ENCODE measurements at places on chromosomes 12 and 14.

DNA sequence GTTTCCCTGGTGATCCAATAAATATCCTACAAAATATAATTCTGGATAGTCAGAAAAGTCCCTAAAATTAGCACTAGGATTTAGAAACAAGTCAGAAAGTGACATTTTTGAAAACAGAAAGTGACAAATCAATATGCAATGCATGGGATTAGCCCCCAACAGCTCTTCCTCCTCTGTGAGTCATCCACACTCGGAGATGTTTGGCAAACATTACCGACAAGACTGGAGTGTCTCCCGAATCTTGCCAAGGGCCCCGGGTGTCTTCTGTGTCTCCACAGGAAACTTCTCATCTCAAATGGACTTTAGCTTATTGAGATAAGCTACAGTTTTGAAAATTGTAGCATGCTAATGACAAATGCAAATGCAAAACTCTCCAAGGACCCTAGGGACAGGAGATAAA, 398.9 kb upstream of the CCDC196 start:
- no peak for DNase-seq

- no peak for DNase-seq
These were observed 209.5 kb upstream of the ARHGAP5 start for GRCh38 chr14:31867570-31867969.

- no peak for DNase-seq
These were observed 6.9 kb downstream of the FLRT2 start for GRCh38 chr14:85536833-85537190.

- no peak for DNase-seq
These were observed 161.6 kb upstream of the PWP1 start for GRCh38 chr12:107523775-107524535.

GRCh38 chr12:120366845-120367232, 2.1 kb downstream of the MSI1 start:
- DNase-seq, result no peak

- no peak for DNase-seq
These were observed 164.8 kb downstream of the ATP23 start for GRCh38 chr12:58106195-58106594.

GRCh38 chr14:65214741-65215140, 112.4 kb upstream of the MAX start:
- no peak for DNase-seq

GRCh38 chr12:57181561-57182155, 34.2 kb upstream of the LRP1-AS start:
- no peak for DNase-seq

- DNase-seq, result no peak
These were observed 817.8 kb downstream of the LRFN5 start for GRCh38 chr14:42424501-42424900.

GRCh38 chr12:116436561-116437249, 122.5 kb upstream of the MAP1LC3B2 start:
- no peak for DNase-seq

GRCh38 chr14:23538785-23539184, 12.8 kb downstream of the ZFHX2 start:
- peak; percentile 46 for DNase-seq

DNA sequence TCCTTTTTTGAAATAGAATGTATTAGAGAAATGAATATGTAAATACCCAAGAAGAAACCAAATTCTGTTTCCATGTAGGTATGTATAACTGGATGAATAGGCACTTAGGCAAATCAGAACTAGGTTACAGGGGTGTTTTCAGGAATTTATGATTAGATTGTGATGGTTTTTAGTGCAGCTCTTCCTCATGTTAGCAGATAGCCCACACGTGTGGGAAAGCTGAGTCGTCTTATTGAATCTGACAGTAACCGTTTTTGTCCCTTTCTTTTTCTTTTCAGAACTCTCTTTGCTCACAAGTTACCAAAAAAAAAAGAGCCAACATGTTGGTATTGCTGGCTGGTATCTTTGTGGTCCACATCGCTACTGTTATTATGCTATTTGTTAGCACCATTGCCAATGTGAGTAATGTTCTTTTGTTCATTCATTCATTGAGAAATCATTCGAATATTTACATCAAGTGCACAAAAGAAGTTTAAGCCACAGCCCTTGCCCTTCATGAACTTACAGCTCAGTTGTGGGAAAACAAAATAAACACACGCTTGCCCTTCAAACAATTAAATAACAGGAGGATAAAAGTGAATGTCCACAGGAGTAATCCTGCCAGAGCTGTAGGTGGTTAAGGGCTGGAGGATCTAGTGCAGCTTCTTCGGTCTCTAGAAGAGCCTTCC, 14.8 kb downstream of the EMP1 start:
- no peak for DNase-seq

GRCh38 chr12:91327889-91328288, 145.3 kb upstream of the DCN start:
- DNase-seq, result no peak

DNA sequence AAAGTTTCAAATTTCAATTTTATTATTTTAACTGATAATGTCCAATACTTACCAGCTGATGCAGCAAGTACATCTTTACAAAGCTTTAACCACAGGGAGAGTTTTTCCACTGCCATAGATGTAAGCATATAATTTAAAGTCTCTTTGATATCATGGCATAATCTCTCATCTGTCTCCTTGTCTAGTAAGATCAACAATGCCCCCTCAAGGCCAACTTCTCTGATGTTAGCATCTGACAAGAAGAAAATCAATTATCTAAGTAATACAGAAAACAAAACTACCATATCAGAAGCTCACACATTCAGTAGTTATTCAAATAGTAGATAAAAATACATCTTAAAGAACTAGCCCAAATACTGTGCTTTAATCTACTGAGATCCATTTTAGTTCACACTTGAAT, 94.2 kb downstream of the HEATR5A start:
- no peak for DNase-seq

GRCh38 chr14:50397390-50398188, 908 bp upstream of the CDKL1 start:
- DNase-seq, result no peak

GRCh38 chr12:108642269-108642870, 8.7 kb upstream of the SELPLG start:
- no peak for DNase-seq

GRCh38 chr14:71165121-71166031, 258.1 kb downstream of the PCNX1 start:
- DNase-seq, result no peak

DNA sequence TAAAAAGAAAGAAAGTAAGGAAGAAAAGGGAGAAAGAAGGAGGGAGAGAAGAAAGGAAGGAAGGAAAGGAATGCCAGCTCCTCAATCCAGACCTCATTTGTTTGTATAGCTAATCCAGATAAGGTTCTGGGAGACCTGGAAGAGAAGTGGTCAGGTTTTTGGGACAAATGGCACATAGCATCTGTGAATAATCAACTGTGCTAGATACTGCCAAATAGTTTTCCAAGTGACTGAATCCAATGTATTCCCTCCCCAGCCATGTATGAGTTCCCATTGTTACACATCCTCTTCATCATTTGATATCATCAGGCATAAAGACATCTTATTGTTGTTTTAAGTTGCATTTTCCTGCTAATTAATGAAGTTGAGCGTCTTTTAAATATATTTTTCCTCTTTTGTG, 18.6 kb upstream of the PTGR2 start:
- no peak for DNase-seq

DNA sequence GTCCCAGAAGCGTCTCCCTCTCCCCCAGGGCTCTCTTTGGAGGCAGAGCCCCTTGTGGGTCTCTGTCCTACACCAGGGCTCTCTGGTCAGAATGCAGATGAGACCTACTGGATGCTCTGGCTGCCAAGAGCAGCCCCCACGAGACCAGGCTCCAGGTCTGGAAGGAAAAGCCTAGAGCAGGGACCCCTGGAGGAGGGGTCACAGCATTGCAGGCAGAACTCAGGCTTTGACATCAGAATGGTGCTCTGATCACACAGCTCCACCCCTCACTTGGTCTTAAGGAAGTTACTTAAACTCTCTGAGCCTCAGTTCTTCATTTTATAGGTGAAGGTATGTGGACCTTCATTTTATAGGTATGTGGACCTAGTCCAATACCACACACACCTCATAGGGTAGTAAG, 83.1 kb downstream of the ARL6IP4 start:
- no peak for DNase-seq

Measured in left ventricle myocardium inferior (tissue), 1 donor.